ENCODE measurements at places on chromosomes 1 and 21.

GRCh38 chr1:225881081-225881958, 860 bp downstream of the TMEM63A start:
- peak; percentile 43 for DNase-seq

GRCh38 chr1:161549652-161550051, at the start of gene FCGR3A:
FCGR3A (minus strand) TSS chr1:161549818; CDS start chr1:161549736, 82 bp downstream.
- no peak for DNase-seq

GRCh38 chr1:118104951-118105350, 80.1 kb downstream of the SPAG17 start:
- no peak for DNase-seq

DNA sequence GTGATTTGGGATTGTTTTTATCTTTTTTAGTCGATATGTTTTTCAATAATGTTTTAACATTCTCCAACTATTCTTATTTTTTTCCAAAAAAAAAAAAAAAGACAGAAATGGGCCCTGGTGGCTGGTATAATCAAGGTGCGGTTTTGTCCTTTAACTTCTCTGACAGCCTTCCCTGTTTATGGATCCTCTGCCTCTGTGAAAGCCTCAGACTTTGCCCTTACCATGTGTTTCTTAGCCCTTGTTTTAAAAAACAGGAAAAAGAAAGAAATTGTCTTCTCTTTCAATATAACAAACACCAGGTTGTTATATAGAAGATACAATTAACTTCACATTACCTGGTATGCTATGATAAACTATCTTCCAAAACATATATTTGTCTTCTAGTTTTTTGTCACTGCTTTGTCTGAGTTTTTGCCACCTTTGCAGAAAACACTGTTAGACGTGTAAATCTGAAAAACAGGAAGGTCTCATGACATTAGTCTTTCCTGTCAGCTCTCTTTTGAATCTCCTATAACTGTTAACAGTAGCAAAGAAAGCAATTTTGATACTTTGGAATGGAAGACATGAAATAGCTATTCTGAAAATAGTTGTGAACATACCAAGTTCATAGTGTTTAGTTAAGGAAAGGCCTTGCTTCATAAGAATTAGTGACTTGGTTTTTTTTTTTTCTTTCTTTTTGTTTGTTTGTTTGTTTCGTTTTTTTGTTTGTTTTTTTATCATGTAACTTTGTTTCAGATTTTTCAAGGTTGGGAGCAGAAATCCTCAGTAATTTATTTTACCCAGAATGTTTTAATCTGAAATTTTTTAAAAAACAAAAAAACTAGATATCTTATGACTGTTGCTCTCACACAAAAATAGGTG, 31.7 kb upstream of the CACYBP start:
- DNase-seq: no peak

- DNase-seq: no peak
Observed at GRCh38 chr21:38721055-38721454, 84.7 kb upstream of the ETS2 start.

GRCh38 chr1:117167402-117167801, 43.3 kb downstream of the VTCN1 start:
- DNase-seq: no peak

DNA sequence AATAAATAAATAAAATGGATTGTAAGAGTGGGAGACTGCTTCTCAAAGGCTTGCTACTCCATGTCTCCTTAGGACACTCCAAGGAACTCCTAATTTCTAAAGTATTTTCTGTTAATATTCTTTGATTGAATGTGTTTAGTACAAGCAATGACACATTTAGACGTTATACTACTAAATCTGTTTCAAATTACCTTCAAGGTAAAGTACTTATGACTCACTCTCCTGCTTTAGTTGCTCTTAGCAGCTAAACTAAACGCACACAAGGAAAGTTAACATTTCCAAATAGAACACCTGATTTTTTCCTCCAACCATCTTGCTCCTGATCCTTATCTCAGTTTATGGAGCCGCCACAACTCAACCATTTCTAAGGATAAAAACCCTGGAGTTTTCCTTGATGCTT, 969.8 kb upstream of the ADGRL4 start:
- no peak for DNase-seq

GRCh38 chr1:65825741-65826140, 33.0 kb downstream of the PDE4B start:
- DNase-seq: no peak

- no peak for DNase-seq
Observed at GRCh38 chr1:33682371-33682770, 181.5 kb upstream of the HMGB4 start.

GRCh38 chr1:58119971-58120370, 426.6 kb downstream of the OMA1 start:
- DNase-seq: no peak

DNA sequence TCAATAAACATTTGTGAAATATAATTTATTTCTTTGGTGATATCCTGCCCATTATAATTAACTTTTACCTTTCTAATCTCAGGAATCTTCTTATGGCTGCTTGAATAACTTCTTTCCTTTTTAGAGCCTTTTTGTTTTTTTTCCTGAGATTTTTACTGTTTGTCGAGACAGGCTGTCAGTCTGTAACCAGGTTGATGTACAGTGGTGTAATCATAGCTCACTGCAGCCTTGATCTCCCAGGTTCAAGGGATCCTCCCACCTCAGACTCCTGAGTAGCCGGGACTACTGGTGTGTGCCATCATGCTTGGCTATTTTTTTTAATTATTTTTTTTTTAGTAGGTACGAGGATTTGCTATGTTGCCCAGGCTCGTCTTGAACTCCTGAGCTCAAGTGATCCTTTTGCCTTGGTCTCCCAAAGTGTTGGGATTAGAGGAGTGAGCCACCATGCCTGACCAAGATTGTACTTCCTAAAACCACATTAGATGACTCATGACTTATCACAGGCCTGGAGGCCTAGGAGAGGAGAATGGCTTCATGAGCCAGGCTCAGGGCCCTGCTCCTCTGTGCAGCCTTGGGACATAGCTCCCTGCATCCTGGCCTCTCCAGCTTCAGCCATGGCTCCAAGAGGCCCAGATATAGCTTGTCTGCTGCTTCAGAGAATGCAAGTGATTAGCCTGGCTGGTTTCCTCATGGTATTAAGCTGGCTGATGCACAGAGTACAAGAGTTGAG, 48.6 kb downstream of the CTH start:
- DNase-seq: no peak

- no peak for DNase-seq
Observed at GRCh38 chr1:28032281-28032680, 56.1 kb downstream of the EYA3 start.

GRCh38 chr21:16741141-16741665, 771.6 kb upstream of the CXADR start:
- no peak for DNase-seq

- DNase-seq: no peak
Observed at GRCh38 chr1:100530880-100531487, 7.0 kb upstream of the GPR88 start.

DNA sequence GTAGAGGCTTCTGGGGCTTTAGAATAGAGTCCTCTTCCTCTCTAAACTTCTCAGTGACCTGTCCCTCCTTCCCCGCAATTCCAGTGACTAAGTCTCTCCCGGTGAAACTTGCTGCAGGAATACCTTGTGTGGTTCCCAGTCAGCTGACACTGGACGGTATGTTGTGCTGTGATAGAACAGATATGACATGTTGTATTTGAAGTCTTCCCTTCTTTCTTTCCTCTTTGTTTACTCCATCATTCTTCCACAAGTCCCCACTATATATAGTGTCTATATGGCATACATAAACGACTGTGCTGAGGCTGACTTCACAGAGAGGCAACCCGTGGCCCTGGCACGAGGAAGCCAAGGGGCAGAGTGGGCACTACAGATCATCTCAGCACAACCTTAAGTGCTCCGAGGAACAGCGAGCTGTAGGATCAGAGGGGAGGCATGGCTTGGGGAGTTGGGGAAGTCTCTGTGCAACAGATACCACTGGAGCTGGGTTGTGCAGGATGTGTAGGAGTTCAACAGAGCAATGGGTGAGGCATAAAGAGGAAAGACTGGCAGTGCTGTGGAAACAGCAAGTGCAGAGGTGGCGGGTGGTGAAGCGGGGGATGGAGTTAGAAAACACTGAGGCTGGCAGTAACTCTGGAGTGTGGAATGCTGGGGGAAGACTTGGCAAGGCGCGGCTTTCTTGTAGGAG, 237.8 kb downstream of the TRABD2B start:
- no peak for DNase-seq

GRCh38 chr1:41371630-41372599, 10.7 kb downstream of the FOXO6 start:
- no peak for DNase-seq

DNA sequence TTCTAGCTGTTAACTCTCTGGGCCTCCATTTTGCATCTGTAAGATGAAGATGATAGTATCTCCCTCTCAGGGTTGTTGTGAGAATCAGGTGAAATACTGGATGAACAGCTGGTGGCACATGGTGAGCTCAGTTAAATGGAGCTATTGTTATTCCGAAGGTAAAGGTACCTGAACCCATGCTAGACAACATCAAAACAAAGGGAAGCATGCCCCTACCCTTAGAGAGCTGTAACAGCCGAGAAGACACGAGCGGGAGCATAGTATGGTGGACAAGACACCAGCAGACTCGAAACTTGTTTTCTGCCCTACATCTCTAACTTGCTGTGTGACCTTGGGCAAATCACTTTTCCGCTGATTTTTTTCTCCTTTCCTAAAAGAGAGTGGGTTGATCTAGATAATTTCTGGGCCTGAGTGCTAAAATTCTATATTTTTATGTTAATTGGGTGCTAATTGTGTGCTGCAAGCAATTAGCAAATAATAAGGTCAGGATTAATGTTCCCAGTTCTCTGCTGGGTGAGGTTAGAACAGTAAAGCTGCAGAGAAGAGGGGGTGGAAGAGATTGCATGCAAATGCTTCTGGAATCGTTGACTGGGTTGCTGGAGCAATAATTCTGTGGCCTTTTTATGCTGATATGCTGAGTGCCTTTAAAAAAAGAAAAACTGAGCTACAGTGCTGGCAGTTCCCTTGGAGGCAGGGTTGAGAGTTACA, 10.8 kb downstream of the TMEM200B start:
- DNase-seq: no peak

- no peak for DNase-seq
Observed at GRCh38 chr1:205260948-205261732, 33.4 kb downstream of the TMCC2 start.

- no peak for DNase-seq
Observed at GRCh38 chr1:26690157-26690556, 5.7 kb upstream of the ARID1A start.

GRCh38 chr21:46055863-46056281, 42.0 kb upstream of the COL6A2 start:
- no peak for DNase-seq

DNA sequence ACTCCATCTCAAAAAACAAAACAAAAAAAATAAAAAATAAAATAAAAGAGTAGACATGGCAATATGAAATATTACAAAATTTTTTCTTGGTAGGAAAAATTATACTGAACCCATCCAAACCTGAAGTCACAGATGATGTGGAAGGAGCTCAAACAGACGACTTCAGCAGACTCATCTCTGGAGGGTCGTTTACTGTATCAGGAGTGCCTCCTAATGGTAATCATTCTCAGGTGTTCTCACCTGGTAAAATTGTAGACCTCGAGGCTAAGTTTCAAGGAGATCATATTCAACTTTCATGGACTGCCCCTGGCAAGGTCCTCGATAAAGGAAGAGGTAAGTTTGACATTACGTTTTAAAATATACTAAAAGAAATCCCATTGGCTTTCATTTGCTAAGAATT, 54.3 kb upstream of the SH3GLB1 start:
- DNase-seq: no peak

DNA sequence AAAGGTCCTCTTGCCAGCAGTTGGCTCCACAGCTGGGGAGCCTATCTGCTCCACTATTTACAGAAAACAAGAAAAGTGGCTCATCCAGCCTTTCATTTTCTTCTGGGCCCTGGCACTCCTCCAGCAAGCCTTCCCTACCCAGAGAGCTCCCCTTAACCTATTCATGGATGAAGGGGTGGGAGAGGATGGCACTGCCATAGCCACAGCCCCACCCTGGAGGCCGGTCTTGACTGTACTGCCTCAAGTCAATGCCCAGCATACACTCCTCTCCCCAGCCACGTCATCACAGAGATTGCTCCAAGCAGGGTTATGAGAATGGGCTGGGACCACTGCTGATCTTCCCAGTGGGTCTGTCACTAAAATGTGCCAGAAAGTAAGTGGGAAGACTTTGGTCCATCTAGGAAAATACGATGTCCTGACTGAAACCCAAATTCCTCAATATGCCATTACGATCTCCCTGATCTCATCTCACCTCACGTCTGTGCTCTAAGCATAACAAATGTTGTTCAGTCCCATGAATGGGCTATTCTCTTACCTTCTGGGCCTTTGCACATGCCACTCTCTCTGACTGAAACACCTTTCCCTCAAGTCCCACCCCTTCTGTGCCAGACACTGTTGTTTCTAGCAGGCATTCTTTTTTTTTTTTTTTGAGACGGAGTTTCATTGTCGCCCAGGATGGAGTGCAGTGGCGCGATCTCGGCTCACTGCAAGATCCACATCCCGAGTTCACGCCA, 21.4 kb upstream of the PTAFR start:
- DNase-seq: no peak

Measured in stimulated activated CD4-positive, alpha-beta T cell treated with anti-CD3 and anti-CD28 coated beads, Interleukin-2, amount 100 ng/mL, for 48 hours (primary cell).